ENCODE measurements at places on chromosomes 1 and 21.

DNA sequence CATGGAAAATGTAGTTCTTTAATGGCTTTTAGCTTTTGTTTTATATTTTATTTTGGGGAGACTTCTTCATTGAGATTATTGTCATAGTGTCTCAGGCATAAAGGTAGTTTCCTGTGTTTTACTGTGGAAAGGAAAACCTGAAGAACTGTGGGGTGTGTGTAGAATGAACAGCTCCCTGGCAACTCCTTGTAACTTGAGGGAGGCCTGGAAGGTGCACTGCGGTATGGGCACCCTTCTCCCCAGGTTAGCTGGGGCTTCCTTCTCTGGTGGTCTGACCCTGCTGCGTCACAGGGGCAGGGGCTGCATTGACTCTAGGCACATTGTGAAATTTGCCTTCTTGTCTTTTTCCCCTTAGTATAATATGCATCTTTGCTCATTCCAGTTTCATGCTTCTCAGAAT, 1.7 kb downstream of the ATP1B1 start:
- no peak for DNase-seq

DNA sequence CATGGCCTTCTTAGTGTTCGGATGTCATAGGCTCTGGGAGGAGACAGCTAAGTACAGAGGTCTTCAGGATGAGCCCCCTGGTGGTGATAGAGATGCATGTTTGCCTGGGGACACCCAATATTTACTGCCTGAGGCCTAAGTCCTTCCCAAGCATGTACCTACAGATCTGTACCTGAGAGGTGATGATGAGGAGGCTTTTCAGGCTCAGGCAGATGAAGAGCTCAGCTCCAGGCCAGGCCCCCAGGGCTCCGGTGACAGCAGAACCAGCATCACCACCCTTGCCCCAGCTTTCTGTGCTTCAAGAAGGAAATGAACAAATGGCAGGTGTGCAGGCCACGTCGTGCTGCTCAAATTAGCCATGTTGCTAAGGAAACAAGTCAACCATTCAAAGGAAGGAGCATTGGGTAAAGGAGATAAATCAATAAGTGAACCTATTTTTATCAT, 21.1 kb downstream of the CACNA1E start:
- DNase-seq = no peak

GRCh38 chr1:236890152-236891056, 95.3 kb downstream of the MTR start:
- DNase-seq = no peak

- DNase-seq = no peak
Observed at GRCh38 chr1:182666706-182667105, 17.7 kb downstream of the RGS8 start.

DNA sequence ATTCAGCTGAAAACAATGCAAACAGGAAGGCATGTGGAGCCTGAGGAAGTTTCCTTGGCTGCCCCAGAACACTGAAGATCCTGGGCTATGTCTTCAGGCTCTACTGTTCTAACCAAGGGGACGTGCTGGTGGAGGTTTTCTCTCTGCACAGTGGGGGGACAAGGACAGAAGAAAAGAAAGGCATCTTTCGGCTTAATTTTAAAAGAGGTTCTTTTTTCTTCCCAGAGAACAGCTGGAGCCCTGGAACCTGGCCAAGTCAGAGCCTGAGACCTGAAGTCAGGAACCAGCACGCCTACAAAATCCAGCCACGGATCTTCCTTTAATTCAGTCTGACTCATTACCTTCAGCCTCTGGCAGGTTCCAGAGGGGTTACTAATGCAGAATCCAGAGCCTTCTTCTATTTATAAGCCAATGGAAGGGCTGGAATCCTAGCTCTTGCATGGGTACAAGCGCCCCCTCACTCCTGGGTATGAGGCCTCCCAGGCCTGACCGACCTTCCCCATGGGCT, 19.8 kb downstream of the CTNNBIP1 start:
- no peak for DNase-seq

DNA sequence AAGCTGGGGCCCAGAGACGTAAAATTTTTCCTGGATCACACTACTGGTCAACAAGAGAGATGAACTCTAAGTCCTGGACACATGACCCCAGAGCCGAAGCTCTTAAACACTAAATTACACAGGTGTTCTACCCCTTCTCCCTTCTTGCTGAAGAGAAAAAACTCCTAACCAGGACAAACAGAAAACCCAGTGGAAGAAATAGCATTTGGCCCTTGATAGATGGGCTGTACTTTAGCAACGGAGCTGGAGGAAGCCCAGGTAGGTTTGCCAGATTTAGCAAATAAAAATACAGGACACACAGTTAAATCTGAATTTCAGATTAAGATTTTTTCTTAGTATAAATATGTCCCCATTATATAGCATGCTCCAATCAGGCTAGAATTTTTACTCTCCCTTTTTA, 72.7 kb downstream of the DIRAS3 start:
- DNase-seq = no peak

DNA sequence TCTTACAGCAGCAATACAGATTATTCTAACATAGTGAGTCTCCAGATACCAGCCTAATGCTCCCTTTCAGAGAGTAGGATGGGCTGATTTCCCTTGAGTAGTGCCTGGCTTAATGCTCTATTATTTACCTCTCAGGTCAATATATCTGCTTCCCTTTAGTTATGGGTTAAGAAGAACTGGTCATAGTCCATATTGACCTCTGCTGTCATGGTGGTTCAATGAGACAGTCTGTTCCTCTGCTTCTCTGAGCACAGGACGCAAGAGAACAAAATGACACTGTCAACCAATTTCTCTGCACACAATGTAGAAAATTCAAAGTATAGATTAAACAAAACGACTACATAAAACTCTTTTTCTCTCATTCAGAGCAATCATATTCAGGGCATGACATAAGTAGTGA, 2.9 kb downstream of the MRAP start:
- no peak for DNase-seq

DNA sequence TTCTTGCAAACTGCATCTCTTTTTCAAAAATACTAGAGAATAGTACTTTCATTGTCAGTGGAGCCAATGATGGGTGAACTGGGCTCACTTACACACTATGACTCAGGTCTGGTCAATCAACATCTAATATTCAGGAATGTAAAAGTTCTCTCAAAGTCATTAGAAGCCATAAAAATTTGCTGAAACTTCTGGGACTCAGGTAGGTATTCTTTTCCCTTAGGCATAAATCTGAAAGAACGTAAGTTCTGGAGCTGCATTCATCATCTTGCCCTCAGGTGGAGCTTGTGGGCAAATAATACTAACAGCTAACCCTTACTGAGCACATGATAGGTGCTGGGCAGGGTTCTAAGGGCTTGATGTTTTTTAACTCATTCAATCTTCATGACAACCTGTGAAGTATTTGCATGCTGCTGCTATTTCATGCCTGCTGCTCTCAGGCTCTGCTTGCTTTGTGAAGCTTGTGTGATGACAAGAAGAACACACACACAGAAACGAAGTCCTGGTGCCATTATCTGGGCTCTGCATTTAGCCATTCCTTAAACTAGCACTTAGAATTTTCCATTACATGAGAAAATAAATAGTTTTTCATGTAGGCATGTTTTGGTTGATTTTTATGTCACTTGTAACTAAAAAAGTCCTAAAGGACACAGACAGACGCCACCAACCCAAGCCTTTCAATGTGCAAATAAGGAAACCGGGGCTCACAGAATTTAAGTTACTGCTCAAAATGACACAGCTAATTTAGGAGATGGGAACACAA, 394.2 kb upstream of the LYPLAL1 start:
- no peak for DNase-seq

- DNase-seq = peak; percentile 90
Observed at GRCh38 chr1:9129266-9130041, 552 bp upstream of the GPR157 start.

DNA sequence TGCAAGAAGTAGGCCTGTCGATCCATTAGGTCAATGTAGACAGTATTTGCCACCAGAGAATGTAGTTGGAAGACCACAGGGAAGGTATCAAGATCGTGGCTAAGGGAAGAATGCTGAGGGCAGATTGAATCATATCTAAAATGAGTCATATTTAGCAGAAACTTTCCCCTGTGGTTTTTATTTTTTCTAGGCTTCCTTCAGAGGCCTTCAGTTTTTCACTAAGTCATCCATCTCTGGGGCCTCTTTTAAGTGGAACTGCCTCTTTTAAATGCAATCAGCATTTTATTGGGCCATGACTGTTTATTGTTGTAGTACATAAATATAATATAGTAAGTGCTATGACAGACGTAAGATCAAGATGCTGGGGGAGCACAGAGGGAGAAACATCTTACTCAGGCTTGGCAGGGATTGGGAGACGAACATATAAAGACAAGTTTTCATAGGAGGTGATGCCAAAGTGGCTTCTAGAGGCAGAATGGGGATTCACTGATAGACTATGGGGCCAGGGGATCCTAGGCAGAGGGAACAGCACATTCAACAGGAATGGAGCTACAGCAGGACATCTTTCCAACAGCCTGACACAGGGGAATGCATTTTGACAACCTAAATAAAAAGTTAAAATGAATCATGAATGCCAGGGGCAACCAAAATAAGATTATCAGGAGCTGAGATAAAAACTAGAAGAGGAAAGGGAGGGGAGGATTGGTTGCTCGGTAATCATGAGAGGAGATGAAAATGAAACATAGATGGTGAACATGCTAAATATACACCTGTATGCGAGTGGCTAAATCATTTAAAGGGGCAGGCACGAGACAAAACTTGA, 20.1 kb downstream of the UBE2U start:
- DNase-seq = no peak

DNA sequence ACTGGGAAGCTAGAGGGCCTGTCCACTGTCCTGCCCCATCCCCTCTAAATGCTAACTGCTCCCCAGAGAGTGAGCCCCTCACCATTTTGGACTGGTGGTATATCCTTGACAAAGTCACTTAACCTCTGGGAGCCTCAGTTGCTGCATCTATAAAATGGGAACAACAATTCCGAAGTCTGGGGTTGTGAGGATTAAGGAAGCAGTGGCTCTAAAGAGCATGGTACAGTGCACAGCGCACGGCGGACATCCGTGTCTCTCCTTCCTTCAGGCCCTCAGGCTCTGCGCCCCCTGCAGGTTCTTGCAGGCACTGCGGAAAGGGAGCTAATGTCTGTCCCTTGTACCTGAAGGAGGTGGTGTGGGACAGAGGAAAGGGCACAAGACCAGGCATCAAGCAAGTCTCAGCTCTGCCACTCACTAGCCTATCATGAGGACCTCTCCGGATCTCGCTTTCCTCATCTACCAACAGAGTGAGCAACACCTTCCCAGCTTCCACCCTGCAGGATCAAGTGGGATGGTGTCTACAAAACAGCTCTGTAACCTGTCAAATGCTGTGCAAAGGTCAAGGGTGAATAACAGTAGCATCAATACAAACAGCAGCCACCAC, 20.1 kb downstream of the ECE1 start:
- DNase-seq = peak; percentile 94

DNA sequence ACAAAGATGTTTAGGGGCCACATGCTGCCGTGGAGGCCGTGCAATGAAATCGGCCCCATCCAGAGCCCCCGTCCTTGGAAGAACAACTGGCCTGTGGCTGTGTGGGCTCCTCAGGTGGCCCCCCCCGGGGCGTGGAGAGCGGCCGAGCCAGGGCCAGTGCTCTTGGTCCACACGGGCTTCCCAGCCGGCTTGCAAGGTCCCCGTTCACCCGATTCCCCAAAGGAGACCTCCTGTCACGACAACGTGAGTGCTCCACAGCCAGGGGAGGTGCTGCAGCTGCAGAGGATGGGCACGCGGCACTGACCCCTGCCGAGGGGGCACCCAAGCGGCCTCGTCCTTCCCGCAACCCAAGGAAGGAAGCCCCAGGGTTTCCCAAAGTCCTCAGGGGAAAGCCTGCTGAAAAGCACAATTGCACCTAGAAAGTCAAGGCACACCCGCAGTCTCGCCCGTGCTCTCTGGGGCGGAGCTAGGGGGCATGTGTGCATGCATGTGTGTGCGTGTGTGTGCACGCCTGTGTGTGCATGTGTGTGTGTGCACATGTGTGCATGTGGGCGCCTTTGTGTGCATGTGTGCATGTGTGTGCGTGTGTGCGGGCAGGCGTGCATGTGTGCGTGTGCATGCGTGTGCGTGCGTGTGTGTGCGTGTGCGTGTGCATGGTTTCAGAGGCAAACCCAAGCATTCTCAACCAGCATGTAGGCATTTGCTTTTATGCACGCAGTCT, 48.2 kb downstream of the SLX9 start:
- no peak for DNase-seq

- DNase-seq = no peak
Observed at GRCh38 chr1:90713741-90714509, 3.2 kb downstream of the BARHL2 start.

- no peak for DNase-seq
Observed at GRCh38 chr1:98662356-98662670, 792 bp downstream of the SNX7 start.

DNA sequence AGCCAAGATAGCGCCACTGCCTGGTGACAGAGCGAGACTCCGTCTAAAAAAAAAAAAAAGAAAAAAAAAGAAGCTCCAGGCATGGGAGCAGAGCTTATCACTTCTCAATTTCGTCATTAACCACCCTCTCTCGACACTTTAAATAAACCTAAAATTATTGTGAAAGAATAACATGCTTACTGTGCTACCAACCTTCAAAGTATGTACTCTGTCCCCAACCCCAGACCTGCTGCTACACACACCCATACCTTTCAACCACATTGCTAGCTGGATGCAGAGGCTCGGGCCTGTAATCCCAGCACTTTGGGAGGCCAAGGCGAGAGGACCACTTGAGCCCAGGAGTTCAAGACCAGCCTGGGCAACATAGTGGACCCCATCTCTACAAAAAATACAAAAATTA, 38.7 kb downstream of the GNPAT start:
- DNase-seq = no peak

DNA sequence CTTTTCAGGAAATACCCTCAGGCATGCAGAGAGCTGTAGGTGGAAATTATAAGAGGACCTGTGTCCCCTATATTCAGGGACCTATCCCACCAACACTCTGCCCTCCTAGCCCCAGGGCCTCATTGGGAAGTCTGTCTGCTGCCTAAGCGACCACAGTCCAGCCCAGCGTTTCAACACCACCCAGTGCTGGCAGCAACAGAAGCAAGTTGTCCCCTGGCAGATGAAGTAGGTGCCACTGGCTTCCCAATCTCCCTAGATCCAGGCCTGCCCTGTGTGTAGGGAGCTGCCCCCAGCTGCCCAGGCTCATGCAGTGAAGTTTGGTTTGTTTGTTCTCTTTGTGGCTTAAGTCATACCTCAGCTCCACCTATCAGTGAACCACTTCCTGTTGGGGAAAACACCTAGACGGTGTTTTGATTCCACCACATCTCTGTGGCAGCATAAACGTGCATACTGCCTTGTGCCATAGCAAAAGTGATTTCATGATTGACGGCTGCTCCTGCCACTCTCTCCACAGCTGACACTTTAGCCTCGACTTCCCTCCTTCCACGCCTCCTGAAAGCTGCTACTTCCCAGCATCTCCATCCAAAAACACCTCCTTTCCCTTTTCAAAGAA, 8.1 kb upstream of the LEFTY1 start:
- DNase-seq = peak; percentile 76

GRCh38 chr1:200624679-200625335, 4.3 kb upstream of the KIF14 start:
- no peak for DNase-seq

GRCh38 chr1:239814306-239814881, 277.3 kb upstream of the FMN2 start:
- no peak for DNase-seq

Data from activated CD8-positive, alpha-beta memory T cell treated with anti-CD3 and anti-CD28 coated beads for 24 hours (primary cell).